ENCODE measurements at places on chromosomes 4 and X.

- DNase-seq: no peak
Measured at GRCh38 chrX:113743069-113743468, 840.8 kb upstream of the HTR2C start.

- peak; percentile 47 for DNase-seq
Measured at GRCh38 chr4:182280436-182281111, 37.4 kb downstream of the TENM3 start.

DNA sequence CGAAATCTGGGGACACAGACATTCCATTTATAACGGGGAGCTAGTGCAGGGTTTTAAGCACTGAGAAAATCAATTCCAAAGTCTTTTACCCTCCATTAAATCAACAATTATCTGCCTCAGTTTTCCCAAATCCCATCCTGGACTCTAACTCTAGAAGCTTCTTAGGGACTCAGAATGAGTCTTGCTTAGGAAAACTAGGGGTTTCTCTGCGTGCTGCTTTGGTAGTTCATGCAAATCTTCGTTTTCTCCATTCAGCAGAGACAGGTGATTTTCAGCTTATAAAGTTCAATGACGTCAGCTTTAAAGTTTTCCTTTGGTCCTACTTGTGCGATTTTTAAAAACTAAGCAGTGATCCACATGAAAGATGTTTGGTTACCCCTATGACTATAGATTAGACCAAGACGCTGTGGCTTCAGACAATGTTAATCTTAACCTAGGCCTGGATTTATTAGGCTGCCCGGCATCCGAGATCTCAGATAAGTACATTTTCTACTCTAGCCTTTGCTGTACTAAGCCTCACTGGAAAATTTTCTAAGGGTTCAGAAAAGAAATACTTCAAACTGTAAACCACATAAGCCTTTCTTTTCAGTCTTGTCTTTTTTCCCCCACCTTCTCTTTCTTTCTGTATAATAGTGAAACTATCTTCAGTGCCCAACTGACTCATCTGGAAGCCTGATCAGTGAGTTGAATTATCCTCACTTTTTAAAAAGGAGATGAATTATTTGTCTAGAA is 121.4 kb upstream of the GATB start:
- DNase-seq: no peak

- no peak for DNase-seq
Measured at GRCh38 chr4:113738251-113738650, 23.3 kb downstream of the CAMK2D start.

DNA sequence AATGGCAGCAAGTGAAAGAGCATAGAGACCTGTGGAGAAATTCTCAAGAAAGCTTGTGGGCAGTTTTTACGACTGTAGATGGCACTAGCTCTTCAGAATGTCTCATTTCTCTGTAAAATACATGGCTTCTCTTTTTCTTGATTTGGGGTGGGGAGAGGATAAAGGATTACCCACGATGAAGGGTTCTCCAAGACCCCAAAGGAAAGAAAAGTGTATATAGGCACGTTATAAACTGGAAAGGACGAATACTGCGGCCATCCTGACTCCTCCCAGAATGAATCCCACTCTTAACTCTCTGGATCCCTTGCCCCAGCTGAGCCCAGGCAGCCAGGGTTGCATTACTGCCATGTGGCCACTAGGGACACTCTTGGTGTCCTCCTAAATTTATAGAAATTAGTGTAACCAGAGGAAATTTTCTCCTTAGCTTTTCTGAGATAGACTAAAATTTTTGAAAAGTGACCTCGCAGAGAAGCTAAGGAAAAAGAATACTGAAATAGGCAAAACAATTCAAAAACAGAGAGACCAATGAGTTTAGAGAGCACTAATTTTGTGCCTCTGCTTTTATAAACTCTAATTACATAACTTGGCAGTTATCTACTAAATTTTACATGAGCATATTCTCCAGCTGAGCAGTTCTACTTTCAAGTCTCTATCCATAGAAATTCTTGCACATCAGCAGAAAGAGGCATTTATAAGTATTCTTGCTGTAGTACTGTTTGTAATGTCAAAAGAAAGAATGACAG is 37.8 kb upstream of the PCDH19 start:
- no peak for DNase-seq

GRCh38 chrX:150360331-150360730 is 2.8 kb upstream of the MAMLD1 start:
- no peak for DNase-seq

DNA sequence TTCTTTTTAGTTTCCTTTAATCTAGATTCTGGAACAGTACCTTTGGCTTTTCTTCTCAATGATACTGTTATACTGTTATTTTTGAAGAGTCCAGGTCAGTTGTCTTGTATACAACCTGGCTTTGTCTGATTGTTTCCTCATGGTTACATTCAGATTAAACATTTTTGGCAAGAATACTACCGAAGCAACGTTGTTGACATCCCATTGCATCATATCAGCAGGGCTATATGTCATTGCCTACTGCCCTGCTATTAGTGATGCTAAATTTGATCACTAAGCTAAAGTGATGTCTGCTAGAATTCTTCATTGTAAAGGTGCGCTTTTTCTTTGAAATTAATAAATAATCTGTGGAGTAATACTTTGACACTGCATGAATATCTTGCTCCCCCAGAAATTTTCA is 5.8 kb upstream of the ATP1B4 start:
- no peak for DNase-seq

DNA sequence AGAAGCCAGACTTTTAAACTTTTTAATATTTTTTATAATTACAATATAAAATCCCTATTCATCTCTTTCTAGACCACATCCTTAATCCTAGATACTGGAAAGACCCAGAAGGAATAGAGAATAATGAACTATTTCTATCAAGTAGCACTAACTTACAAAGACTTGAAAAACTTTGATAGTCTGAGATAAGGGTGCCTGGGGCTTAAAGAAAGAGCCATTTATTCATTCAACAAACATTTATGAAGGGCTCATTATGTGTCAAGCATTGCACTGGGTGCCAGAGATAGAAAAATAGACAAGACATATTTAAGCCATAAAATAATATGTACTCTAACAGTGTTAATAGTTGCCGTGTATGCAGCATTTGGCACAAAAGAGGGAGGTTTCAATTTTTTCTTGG is 178.0 kb upstream of the EMCN start:
- DNase-seq: no peak

DNA sequence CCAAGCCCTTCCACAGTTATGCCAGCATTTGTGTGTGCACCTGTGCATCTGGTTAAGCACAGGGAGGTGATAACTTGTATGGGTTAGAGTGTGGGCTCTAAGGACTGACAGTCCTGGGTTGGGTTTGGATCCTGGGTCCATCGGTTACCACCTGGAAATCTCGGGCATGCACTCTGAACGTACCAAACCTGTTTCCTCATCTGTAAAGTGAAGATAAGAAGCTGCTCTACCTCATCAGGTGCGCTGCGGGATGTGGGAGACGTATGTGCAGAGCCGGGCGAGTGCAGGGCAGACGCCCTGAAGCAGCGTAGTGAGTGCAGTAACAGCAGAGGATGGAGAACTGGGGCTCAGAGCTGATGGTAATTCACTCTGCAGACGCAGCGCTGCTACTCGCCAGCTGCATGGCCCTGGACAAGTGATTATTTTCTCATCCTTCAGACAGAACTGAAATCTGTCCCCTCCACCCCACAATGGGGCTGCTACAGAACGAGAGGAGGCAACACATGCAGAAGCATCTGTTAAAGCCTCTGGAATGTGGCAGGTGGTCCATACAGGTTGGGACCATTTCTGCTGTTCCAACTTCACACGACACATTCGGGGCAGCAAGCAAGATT is 64.4 kb downstream of the HADH start:
- no peak for DNase-seq

GRCh38 chr4:60039908-60040307 is 1160.2 kb upstream of the ADGRL3 start:
- no peak for DNase-seq

GRCh38 chr4:113288696-113289095 is 239.2 kb downstream of the ANK2 start:
- no peak for DNase-seq

DNA sequence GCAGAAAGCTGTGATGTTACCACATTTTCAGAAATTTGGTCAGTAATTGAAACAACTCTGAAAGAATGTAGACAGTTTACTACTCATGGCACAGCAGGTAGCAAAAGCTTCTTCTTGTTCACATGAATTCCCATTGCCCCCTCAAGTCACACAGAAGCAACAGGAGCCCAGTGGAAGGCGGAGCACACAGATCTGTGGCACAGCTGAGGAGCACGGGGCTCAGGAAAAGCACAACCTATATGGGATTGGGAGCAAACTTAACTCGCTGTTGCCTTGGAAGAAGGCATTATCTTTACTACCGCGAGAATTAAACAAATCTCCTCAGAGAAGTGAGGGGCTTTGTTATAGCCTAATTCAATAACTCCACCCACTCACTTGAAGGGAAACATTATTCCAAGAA is 358.5 kb downstream of the SPOCK3 start:
- no peak for DNase-seq

GRCh38 chr4:185502386-185502785 is 30.9 kb upstream of the CCDC110 start:
- no peak for DNase-seq

DNA sequence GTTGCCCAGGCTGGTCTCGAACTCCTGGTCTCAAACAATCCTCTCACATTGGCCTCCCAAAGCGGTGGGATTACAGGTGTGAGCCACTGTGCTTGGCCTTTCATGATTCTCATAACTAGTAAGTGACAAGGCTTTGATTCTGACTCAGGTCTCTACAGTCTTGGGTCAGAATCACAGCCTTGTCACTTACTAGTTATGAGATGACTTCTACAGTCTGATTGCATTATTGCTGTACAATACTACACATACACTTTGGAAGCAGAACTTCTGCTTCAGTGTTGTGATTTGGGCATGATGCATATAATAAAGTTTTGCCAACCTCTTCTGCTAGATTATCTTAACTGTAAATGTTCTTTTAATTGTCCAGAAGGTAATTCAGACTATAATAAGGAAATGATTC is 123.3 kb downstream of the KDM6A start:
- no peak for DNase-seq

DNA sequence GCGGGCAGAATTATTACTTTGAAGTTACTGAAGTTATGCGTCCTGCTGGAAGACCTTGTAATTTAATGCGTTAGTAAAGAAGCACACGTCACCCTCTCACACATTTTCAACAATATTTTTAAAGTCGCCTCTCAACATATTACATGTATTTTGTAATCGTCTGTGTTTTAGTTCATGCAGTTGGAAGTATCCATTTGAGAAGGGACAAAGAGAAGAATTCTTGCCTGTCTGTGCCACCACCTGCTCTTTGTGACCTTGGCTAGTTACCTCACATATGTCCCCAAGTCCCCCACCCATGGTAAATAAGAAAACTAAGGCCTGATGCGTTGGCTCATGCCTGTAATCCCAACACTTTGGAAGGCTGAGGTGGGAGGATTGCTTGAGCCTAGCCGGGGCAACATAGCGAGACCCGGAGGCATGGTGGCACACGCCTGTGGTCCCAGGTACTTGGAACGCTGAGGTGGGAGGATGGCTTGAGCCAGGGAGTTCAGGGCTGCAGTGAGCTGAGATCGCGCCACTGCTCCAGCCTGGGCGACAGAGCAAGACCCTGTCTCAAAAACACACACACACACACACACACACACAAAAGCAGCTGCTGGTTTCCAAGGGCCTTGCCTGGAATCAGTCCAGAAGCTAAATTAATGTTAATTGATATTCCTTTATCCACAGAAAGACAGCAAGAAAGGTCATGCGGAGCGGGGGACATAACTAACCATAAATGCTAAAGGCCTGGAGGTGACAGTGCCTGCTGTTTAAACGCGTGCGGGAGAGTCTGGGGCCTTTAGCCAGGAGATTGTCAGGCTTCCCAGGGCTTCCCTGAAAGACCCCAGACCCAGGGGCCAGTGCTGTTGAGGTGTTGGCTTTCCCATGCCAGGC is 811 bp downstream of the TMEM187 start:
- peak; percentile 12 for DNase-seq

- DNase-seq: no peak
Measured at GRCh38 chr4:18869166-18869565, 847.6 kb upstream of the LCORL start.

DNA sequence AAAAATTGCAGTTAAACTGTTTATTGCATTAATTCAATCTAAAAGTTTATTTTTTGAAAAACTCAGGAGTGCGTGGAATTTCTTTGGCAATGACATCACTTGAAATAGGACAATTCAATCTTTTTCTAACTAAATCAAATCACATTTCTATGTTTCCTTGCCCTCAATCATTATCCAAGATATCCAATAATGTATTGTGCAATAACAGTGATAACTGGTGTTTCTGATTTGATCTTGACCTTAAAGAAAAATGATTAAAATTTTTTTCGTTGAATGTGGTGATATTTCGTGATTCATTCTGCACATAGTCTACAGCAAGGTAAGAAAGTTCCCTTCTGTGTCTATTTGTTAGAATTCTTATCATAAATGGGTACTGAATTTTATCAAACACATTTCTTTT is 163.2 kb downstream of the SPCS3 start:
- DNase-seq: no peak

GRCh38 chr4:152308951-152309350 is 226.9 kb downstream of the FBXW7 start:
- DNase-seq: peak; percentile 3

DNA sequence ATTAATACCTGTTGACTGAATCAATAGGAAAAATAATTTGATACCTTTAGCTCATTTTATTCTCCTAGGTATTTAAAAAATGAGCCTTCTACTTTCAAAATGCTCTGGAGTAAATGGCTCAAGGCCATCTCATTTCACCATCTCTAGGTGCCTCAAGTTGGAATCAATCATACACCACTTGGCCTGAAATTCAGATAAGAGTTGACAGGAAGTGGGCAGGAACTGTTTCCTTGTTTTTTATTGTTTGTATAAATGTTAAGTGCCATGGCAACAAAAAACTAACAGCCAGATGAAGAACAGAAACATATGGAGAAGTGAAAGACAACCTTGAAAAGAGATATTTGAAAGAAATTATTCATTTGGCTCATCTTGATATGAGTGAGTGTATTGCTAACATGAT is 12.4 kb downstream of the LIMCH1 start:
- DNase-seq: no peak

- no peak for DNase-seq
Measured at GRCh38 chrX:119072744-119073143, at the start of gene CT47C1. CT47C1 (plus strand) TSS chrX:119072993; CDS start chrX:119073226, 233 bp downstream.

- no peak for DNase-seq
Measured at GRCh38 chrX:40755291-40756249, 20.2 kb upstream of the MED14 start.

DNA sequence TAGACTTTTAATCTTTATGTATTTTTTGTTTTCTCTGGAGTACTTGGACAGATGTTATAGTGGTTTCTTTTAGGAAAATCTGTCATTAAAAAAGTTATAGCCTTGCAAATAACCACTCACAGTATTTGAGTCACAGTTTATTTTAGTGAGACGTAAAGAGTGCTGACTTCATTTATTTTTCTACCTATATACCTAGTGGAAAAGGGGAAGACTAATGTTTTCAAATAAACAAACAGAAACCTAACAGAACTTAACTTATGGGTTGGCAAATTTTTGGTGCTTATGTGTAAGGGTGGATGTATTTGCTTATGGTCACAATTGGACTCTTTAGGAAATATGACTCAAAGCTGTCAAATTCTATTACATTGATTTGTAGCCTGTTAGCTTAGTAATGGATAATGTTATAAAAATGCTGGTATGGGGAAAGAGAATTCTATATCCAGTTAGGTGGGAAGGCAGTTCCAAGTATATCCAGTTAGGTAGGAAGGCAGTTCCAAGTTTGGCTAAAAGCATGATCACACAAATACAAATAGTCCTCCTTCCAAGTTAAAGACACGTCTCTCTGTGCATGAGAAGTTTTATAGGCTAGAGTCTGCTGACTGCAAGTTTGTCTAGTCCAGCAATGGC is 61.9 kb downstream of the SLC9A6 start:
- DNase-seq: no peak

All from DMS79 treated with DMSO at 0.1 percent for 48 hours (cell line).